ENCODE measurements at places on chromosomes 7 and 10.

GRCh38 chr10:23611308-23612029 lies 172.6 kb downstream of the OTUD1 start:
- no peak overlapping the region for H3K27ac ChIP-seq
- no peaks in the 10 kb centered on the region for H3K36me3 ChIP-seq
- H3K4me1 ChIP-seq: no peaks in the 10 kb centered on the region

- DNase-seq: no peak
- no peak overlapping the region for H3K27ac ChIP-seq
- H3K4me3 ChIP-seq: no peak overlapping the region
- peaks cover 8% of the 10 kb centered on the region for H3K4me1 ChIP-seq
Measured at GRCh38 chr10:50538555-50539398, 85.0 kb downstream of the SGMS1 start.

GRCh38 chr7:74051193-74051592 lies 23.2 kb downstream of the ELN start:
- DNase-seq: no peak
- no peaks in the 10 kb centered on the region for H3K36me3 ChIP-seq
- H3K4me3 ChIP-seq: no peak overlapping the region
- no peaks in the 10 kb centered on the region for H3K4me1 ChIP-seq

- no peaks in the 10 kb centered on the region for H3K27me3 ChIP-seq
- no peak for DNase-seq
- H3K4me1 ChIP-seq: no peaks in the 10 kb centered on the region
- no peak overlapping the region for H3K4me3 ChIP-seq
- no peaks in the 10 kb centered on the region for H3K36me3 ChIP-seq
Measured at GRCh38 chr7:32263611-32264010, 193.4 kb upstream of the PDE1C start.

GRCh38 chr7:151697515-151697895 lies 177.8 kb upstream of the RHEB start:
- H3K4me1 ChIP-seq: no peaks in the 10 kb centered on the region
- H3K27ac ChIP-seq: no peak overlapping the region
- H3K36me3 ChIP-seq: no peaks in the 10 kb centered on the region
- DNase-seq: no peak
- H3K27me3 ChIP-seq: no peaks in the 10 kb centered on the region

DNA sequence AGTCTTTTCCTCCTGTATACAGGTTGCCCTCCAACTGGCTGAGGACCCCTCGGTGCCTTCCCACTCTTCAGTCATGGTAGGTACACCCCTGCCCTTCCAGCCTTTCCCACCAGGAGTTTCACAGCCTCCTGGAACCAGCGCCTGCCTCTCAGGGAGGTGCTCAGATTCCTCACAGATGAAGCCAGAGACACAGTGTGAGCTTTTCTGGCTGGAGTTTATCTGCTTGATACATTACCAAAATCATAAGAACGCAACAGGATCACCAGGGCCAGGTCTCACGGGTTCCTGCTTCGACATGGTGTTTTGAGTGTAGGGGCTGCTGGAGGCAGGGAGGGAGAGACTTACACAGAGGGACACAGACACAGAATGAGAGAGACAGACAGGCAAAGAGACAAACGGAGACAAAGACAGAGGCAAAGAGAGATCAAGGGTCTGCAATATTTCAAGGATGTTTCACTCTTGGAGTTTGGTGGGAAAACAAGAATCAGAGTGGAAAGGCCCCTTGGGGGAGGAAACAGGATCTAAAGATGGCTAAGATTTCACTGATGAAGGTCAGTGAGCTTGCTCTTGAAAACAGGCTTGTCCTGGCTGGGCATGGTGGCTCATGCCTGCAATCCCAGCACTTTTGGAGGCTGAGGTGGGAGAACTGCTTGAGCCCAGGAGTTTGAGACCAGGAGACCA lies 6.5 kb upstream of the INMT start:
- H3K36me3 ChIP-seq: no peaks in the 10 kb centered on the region
- H3K27me3 ChIP-seq: no peaks in the 10 kb centered on the region
- no peak overlapping the region for H3K27ac ChIP-seq

DNA sequence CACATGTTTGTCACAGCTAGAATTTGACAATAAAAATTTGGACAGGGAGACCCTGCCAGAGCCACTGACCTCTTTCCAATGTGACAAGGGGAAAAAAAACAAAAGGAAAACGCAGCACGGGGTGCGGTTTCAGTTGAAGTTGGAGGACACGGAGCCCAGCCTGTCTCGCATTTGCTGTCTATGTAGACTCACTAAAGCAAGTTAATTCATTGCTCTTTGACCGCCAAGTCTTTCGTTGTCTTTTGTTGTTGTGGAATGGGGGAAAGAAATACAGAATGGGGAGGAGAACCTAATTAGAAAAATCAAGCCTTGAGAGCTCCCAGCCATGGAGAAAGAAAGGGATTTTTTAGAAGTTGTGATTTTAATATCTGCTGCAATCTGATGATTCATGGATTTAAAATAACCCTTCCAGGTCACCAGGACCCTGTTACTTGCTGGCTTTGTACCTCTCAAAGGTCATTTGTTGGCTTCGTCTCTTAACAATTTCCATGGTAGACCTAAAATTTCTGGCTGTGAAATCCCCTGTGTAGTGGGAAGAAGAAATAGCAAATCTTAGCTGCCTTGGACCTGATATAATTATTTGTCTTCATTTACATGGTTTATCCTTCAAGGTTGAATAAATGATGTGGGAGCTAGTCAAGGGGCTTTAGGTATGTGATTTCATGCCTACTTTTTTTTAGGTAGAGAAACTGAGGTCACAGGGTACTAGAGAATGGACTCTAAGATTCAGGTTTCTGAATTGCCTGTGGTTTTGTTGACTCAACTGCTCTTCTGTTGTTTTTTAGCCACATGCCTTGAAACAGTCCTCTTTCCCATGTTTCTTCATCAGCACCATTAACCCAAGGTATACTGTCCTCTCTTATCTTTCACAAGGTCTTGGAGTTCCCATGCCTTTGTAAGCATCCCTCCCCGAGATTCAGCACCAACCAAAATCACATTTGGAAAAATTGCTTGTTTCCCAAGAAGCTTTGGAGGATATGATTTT lies 78.7 kb downstream of the TCF7L2 start:
- no peak for DNase-seq
- H3K36me3 ChIP-seq: no peaks in the 10 kb centered on the region
- H3K4me3 ChIP-seq: no peak overlapping the region
- H3K4me1 ChIP-seq: no peaks in the 10 kb centered on the region
- no peak overlapping the region for H3K27ac ChIP-seq
- H3K27me3 ChIP-seq: no peaks in the 10 kb centered on the region

- DNase-seq: no peak
- no peak overlapping the region for H3K4me3 ChIP-seq
- no peaks in the 10 kb centered on the region for H3K4me1 ChIP-seq
- no peaks in the 10 kb centered on the region for H3K27me3 ChIP-seq
- H3K27ac ChIP-seq: no peak overlapping the region
- no peaks in the 10 kb centered on the region for H3K36me3 ChIP-seq
Measured at GRCh38 chr7:125149151-125149550, 219.5 kb upstream of the POT1 start.

GRCh38 chr7:132083126-132083525 lies 493.1 kb downstream of the PLXNA4 start:
- no peak overlapping the region for H3K4me3 ChIP-seq
- no peaks in the 10 kb centered on the region for H3K27me3 ChIP-seq

DNA sequence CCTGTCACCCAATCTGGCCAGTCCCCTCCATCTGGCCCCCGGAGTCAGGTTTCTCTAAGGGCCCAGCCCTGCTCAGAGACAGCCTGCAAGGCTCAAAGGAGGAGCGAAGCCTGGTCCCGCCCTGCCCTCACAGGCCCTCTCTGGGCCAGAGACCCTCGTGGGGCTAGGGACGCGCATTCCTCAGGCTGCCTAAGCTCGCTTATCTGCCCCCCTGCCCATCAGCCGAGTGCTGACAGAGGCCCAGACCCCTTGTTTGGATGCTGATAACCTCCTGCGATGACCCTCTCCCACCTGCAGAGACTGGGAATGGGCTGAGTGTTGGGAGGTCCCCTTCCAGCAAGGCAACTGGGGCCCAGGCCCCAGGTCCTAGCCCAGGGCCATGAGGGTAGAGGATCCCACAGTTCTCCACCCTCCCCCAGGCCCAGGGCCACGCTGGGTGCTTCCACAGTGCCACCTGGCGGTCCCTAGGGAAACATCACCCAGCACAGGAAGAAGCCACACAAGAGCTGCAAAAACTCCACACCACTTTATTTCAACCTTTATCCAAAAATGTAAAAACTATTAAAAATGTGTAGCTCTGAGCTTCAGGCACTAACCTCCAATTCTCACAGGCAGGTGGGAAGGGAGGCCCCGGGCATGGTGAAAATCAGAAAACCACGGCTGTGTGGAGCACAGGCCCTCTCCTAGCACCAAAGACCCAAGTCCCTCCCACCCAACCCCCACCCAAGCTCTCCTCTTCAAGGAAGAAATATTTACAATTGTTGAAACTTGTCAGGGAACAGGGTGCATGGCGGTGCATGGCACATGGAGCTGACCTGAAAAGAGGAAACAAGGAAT lies 2.2 kb downstream of the NPM3 start:
- DNase-seq: peak; percentile 53
- peaks cover 9% of the 10 kb centered on the region for H3K36me3 ChIP-seq
- no peak overlapping the region for H3K27ac ChIP-seq
- H3K4me1 ChIP-seq: peaks cover 46% of the 10 kb centered on the region
- no peak overlapping the region for H3K4me3 ChIP-seq

GRCh38 chr10:69818676-69819239 lies 17.1 kb downstream of the COL13A1 start:
- H3K4me1 ChIP-seq: no peaks in the 10 kb centered on the region
- no peaks in the 10 kb centered on the region for H3K36me3 ChIP-seq
- no peak overlapping the region for H3K27ac ChIP-seq
- H3K4me3 ChIP-seq: no peak overlapping the region
- no peaks in the 10 kb centered on the region for H3K27me3 ChIP-seq

Data from effector memory CD4-positive, alpha-beta T cell (primary cell).